ENCODE measurements at places on chromosomes 3 and 15.

DNA sequence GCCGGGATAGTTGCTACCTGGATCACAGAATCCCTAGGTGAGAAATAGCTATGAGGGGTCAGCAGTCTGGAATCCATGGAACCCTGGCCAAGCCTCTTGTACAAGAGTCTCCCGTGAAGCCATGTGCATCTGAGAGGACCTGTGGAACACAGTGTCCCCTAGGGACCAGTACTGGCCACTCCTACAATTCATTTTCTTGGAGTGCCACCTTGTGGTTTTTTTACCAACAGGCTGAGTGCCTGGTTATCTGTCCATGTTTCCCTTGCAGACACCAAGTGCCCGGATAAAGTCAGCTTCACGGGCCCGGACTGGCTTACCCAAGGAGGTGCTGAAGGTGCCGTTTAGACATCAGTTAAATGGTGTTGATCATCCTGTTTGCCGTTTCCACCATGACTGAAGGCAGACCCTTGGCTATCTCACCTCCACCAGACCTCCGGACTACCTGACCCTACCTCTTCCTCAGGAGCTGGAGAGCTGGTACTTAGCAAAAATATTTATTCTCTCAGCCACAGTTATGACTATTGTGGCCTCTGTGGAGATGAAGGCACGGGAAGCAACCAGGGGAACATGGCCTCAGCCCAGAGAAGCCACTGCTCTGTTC is 93.9 kb downstream of the RBPMS2 start:
- DNase-seq: no peak

DNA sequence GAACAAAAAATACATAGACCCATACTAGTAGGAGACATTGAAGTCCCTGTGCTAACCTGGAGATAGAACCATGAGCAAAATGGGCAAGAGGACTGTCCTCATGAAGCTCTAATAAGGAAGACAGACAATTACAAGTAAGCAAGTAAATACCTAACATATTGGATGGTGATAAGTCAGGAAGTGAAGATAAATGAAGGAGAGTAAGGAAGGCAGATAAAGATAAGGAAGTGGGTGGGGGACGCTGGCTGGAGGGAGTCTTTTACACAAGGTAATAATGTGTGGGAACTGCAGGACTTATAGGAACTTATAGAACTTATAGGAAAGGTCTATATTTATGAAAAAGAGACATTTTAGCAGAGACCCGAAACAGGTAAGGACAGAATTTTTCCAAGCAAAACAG is 148.9 kb upstream of the ABI3BP start:
- DNase-seq: no peak

- no peak for DNase-seq
These were observed 760.4 kb upstream of the SEMA6D start for GRCh38 chr15:46956881-46957280.

DNA sequence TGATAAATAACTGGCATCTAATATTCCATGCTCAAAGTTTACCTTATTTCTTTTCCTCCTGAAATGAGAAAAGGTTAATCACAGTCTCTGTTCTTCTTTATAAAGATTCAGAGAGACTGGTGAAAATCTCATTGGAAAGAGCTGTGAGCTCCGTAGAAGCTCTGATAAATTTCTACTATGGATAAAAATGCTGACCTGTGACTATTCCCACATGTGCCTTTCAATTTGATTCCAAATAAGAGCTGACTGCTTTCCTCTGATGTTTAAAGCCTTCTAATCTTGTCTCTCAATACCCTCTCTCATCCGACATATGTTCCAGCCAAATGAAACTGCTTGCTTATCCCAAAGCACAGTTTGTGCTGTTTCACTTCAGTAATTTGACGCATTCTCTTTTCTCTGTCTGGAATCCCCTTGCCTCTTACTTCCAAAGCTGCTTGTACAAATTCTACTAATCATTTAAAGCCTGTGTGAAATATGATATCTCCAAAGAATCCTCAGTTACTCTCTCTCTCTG is 130.1 kb downstream of the RTP4 start:
- no peak for DNase-seq

- no peak for DNase-seq
These were observed 603 bp downstream of the SCAPER start for GRCh38 chr15:76904461-76905012.

DNA sequence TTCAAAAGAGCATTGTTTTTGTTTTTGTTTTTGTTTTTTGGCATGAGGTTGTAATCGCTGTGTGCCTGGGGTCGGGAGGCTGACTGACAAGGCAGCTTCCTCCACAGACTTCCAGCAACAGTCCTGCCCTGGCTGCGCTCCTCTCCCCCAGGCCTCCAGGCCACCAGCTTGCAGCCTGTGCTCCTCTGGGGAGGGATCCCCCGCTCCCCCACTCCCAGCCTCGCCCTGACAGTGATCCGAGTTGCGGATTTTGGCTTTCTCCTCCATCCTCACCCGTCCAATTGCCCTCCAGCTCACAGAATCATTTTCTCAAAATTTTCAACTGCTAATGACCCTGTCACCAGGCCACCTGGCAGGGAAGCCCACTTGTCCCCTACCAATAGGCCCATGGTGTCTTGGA is 36.5 kb upstream of the PCSK6 start:
- no peak for DNase-seq

DNA sequence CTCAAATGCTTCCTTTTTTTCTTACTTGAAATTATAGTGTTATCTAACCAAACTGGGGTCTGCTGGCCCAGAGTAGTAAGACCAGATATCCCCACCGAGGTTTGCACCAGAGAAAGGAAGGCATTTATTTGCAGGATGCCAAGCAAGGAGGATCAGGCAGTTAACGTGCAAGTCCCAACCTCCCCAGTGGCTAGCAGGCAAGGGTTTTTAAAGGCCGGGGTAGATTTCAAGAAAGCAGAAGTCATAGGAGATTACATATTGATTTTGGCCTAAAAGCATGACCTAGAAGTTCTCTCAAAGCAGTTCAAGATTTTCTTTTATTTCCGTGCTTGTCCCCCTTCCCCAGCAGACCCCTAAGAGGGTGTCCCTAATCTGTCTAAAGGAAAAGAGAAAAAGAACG is 32.8 kb upstream of the STRIT1 start:
- no peak for DNase-seq

- DNase-seq: peak; percentile 99
These were observed 608 bp upstream of the NDUFAF3 start for GRCh38 chr3:49021213-49021812.

DNA sequence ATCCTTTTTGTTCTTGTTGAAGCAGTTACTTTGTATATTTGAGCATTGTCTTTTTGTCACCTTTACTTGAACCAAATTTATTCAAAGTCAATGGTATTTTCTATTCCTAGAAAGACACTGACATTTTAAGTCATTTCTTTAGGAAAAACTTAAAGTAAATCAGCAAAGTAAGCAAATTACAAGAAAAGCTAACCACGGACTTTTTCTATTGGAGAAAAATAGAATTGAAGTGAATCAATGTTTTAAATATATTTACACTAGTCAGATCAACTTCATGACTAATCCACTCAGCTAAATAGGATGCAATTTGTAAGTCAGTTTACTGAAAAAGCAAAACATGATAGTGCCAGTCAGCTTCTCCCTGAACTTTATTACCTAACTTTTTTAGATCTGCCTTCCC is 733.8 kb upstream of the ALCAM start:
- no peak for DNase-seq

DNA sequence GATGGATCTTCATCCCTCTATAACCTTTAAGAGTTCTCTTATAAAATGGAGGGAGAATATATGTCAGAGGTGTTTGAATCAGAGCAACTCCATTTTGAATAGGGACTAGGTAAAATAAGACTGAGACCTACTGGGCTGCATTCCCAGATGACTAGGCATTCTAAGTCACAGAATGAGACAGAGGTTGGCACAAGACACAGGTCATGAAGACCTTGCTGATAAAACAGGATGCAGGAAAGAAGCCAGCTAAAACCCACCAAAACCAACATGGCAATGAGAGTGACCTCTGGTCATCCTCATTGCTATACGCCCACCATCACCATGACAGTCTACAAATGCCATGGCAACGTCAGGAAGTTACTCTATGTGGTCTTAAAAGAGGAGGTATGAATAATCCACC is 211.0 kb downstream of the GBE1 start:
- no peak for DNase-seq

- DNase-seq: no peak
These were observed 17.9 kb upstream of the SATB1 start for GRCh38 chr3:18442756-18443664.

- no peak for DNase-seq
These were observed 71.0 kb downstream of the ZMAT3 start for GRCh38 chr3:179000659-179001058.

DNA sequence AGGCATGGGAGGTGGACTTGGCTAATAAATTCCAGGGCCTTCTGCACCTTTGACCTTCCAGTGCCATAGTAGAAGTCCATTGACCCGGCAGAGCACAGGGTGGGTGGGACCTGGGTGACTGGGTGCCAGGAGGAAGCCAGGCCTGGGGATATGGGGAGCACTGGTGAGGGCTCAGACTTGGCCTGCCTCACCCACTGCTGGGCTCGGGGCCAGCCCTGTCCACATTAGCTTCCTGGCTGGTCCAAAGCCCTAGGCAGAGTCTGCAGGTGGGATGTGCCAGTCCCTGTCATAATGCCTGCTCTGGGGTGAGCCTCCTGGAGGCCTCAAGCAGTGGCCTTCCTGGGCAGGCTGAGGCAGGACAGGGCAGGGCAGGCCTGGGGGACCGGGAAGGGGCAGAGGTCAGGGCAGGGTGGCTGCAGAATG is 38.1 kb upstream of the CHRNB4 start:
- no peak for DNase-seq

DNA sequence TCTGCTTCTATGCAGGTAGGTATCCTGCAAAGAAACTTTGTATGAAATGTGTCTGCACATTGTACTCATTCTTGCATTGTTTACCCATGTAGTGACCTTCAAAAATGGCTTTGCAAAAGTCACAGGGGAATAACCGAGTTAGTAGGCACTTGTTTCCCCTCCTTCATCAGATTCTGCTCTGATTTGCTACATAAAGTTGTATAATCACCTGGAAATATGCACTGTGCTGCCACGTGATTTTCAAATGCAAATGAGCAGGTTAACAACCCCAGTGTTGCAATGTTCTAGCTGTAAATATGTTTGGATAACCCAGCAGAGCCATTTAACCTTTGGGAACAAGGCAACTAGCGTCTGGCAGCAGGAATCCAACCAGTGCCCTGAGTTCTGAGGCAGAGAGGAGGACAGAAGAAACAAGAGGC is at the start of gene KNG1:
KNG1 (plus strand) TSS at position 321 of the 419 bp plus-strand sequence. CDS start 184 bp downstream, outside the sequence.
- DNase-seq: no peak

DNA sequence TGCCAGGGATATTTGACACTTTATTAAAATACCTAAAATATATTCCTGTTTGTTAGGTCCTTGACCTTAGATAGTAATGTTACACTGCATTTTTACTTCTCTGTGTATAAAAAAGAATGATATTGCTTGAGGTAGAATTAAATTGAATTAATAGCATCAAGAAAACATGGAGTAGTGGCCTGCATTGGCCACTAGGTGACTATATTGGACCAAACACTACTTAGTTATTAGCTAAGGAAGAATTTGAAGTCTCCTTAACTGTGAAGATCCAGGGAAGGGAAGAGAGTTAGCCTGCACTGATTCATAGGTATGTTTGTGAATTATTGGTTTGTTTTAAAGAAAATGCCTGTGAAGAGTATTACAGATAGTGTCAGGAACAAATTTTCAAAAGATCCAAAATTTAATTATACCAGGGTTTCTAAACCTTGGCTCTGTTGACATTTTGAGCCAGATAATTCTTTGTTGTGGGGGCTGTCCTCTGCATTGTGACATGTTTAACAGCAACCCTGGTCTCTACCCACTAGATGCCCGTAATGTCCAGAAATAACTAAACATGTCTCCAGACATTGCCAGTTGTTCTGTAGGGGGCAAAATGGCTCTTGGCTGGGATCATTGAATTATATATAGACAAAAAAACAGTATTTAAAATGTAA is 103.6 kb upstream of the THSD4 start:
- no peak for DNase-seq

GRCh38 chr3:129341331-129342141 is 62.9 kb downstream of the HMCES start:
- no peak for DNase-seq

- DNase-seq: no peak
These were observed 2.1 kb downstream of the SLC41A3 start for GRCh38 chr3:126081618-126082361.

- DNase-seq: no peak
These were observed 61.5 kb downstream of the PRICKLE2 start for GRCh38 chr3:64163755-64164148.

- DNase-seq: no peak
These were observed 46.1 kb downstream of the AGBL1 start for GRCh38 chr15:86125775-86126174.

GRCh38 chr3:131172502-131173200 is 146.0 kb downstream of the NEK11 start:
- no peak for DNase-seq

- no peak for DNase-seq
These were observed 103.0 kb downstream of the LARS2 start for GRCh38 chr3:45491344-45491743.

DNA sequence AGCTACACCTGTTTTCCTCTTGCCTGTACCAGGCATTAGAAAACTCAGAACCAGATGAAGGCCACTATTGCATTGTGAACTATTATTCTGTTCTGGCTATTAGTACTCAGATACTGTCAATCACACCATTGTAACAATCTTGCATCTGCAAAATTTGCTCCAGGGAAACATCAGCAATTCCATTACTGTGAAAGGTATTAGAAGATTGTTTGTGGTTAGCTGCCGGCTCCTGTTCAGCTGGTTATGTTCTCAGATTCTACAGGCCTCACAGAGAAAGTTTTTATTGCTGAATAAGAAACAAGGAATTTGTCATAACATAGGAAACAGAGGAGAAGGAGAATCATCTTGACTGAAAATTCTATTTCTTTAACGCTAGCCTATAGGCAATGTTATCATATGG is 179.9 kb downstream of the PLOD2 start:
- DNase-seq: no peak

DNA sequence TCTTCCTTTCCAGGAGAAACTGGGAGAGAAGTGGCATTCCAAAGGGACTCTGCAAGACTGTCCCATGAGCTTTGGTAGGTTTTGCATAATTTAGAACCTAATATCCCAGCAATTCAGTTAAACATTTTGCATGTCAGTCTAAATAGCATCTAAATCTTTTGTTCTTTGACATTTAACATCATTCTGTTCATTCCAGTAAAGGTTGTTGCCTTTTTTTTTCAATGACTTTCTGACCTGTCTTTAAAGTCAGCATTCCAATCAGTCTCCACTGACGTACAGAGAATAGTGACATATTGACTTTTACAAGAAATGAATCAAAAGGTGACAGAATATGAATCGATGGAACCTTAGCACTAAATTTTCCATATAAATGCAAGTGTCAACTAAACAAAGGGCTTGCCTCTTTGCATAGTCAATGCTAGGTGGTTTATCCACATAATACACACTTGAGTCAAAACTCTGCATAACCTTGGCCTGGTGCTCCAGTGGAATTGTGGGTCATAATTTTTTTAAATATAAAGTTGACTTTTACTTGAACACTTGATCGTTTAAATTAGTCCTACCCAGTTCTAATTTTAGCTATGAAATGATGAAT is 370.1 kb downstream of the CNTN6 start:
- no peak for DNase-seq

All from stimulated activated CD4-positive, alpha-beta T cell treated with anti-CD3 and anti-CD28 coated beads, TNF-alpha, amount 100 ng/mL, for 48 hours (primary cell).